GF-D8 (cell line): ENCODE measurements at places on chromosomes 4 and X.

GRCh38 chr4:139922406-139923024, 231.5 kb downstream of the MAML3 start:
- no peak for DNase-seq

DNA sequence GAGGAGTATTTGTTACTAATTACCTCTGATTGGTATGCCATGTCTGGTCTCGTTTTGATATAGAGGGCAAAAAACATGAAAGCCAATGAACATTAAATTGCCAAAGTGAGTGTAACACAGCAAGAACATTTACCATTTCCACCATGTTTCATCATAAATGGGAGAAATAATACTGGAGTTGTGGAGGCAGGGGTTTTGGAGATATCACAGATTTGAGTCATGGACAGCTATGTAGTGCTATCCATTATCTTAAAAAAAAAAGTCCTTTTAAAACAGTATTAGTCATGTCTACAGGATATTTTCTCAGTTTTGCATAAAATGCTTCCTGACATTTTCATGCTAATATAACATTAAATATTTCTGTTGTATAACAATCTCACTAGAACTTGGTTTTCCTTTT, 301.2 kb downstream of the IL1RAPL1 start:
- DNase-seq: no peak

DNA sequence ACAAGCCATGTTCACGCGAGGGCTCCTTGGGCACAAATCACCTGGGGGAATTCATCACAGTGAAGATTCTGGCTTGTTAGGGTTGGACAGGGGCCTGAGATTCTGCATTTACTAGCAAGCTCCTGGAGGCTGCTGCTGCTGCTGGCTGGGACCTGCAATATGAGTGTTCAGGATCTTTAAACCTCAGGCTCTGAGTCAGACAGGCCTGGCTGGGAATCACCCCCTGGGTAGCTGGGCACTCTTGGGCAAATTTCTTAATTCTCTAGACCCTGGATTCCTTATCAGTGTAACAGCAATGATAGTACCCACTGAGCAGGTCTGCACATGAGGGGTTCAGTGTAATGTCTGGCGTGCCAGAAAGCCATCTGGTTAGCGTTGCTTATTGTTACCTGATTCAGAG, 101.5 kb downstream of the DHX15 start:
- no peak for DNase-seq

- no peak for DNase-seq
Observed at GRCh38 chrX:9240956-9241355, 207.0 kb upstream of the FAM9B start.

- no peak for DNase-seq
Observed at GRCh38 chrX:11273544-11273943, 19.7 kb upstream of the AMELX start.

- no peak for DNase-seq
Observed at GRCh38 chr4:11179796-11180195, 248.9 kb downstream of the HS3ST1 start.

GRCh38 chr4:8040607-8041006, 100.9 kb upstream of the AFAP1 start:
- DNase-seq: no peak
